ENCODE measurements at places on chromosomes 1 and 21. TPM values are rescaled to one million over a fixed set of nuclear protein-coding genes. Genes with fewer than 3 reads are reported as not detected.

DNA sequence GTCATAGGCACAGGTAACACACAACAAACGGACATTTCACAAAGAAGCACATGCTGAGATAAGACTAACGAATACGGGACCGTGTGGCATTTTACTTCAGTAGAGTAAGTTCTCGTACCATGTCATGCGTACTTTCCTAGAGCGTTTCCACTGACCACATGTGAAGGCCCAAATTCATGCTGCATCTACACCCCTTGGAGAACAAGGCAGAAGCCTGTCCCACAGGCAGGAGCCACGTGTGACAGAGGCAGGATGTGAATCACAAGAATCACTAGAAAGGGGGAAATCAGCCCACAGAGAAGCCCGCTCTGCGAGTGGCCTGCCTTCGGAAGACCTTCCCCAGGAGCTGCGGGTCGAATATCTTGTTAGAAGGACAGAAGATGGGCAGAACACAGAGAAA lies 41.8 kb downstream of the URB1 start:
- no peak for DNase-seq

DNA sequence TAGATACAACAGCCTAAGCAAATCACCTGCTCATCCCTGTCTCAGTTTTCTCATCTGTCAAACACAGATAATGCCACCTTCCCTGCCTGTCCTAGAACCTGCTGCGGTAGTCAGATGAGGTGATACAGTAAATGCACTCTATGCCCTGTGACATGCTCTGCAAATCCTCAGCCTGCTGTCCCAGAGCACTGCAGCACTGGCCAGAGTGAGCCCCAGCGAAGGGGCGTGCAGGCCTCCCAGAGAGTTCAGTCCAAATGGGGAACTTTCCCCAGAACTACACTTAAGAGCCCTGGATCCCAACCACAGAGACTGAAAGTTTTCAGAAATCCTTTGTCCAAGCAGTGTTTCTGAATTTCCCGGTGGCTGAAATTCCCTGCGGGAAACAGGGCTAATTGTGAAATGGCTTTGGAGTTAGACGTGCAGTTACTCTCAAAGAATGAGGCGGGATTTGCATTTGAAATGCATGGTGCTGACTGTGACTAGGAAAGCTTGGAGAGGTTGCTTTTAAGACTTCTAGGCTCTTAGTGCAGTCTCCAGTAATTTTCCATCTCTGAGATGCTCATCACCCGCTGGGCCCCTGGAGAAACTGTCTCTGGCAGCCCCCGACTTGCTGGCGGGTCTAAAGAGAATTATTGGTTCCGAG lies 206.5 kb upstream of the AJAP1 start:
- DNase-seq = no peak

DNA sequence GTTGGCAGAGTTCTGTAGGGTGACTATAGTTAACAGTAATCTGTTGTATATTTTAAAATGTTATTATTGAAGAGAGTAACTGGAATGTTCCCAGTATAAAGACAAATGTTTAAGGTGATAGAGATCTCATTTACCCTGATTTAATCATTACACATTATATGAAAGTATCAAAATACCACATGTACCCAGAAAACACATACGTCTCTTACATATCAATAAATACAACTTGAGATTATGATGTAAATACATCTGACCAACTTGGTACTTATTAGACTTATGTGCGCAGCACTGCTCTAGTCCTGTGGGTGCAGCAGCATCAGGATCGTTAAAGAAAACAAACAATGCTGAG lies 670 bp upstream of the PARK7 start:
- DNase-seq = no peak

GRCh38 chr1:114745291-114745690 lies 12.5 kb downstream of the CSDE1 start:
- DNase-seq = no peak

The PGLYRP4 gene
- not detected for polyA plus RNA-seq

The BSDC1 gene
- 55.7 TPM for polyA plus RNA-seq

- no peak for DNase-seq
Observed at GRCh38 chr1:89724369-89725010, 91.6 kb downstream of the LRRC8C start.

The TRAPPC10 gene
- 27.7 TPM for polyA plus RNA-seq

All from right lung (tissue), 10 donors.